ENCODE measurements at places on chromosomes 11 and 22.
A peak's percentile ranks its signal among the peaks of the same experiment; 100 is the strongest.

GRCh38 chr11:31246451-31247165 lies 122.9 kb downstream of the DCDC1 start:
- DNase-seq: no peak

DNA sequence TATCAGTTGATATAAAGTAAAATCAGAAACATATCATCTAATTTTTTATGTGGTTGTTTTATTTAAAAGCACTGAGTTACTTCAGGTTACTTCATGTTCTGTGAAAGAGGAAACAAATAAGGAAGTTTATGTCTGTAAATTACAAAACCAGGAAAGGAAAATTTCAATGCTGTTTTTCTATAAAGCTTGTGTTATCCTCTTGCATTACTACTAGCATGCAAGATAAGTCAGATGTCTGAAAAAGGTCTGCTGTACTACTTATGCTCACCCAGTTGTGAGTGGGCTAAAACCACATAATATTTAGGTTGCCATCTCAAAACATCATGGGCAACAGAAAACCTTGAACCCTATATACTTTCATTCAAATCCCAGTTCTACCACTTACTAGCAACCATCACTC lies 121.5 kb downstream of the ATG16L2 start:
- no peak for DNase-seq

DNA sequence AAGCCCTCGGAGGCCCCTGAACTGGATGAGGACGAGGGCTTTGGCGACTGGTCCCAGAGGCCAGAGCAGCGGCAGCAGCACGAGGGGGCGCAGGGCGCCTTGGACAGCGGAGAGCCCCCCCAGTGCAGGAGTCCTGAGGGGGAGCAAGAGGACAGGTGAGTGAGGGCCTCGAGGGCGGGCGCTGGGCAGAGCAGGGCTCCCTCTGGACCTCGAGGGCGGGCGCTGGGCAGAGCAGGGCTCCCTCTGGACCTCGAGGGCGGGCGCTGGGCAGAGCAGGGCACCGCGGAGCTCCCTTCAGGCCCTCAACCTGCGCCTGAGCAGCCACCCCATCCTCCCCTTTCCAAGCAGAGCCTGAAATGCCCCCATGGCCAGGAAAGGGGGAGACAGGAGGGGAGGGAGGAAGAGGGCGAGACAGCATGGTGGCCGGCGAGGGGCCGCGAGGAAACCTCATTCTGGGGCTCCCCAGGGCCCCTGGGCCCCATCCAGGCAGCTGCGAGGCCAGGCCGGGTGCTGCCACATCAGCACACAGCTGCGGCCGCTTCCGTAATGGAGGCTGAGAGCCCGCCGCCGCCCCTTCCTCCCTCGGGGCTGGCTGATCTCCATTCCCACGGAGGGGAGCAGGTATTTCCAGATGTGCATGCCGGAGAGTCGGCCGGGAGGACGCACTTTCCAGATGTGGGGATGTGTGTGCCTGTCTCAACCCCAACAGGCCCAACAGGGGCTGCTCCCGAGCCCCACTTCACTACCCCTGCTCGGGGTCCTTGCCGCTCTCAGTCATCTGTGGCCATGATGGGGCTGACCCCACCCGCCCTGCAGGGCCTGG lies 10.0 kb downstream of the PRR33 start:
- DNase-seq: no peak

GRCh38 chr22:37228106-37229011 lies 15.7 kb downstream of the RAC2 start:
- no peak for DNase-seq

DNA sequence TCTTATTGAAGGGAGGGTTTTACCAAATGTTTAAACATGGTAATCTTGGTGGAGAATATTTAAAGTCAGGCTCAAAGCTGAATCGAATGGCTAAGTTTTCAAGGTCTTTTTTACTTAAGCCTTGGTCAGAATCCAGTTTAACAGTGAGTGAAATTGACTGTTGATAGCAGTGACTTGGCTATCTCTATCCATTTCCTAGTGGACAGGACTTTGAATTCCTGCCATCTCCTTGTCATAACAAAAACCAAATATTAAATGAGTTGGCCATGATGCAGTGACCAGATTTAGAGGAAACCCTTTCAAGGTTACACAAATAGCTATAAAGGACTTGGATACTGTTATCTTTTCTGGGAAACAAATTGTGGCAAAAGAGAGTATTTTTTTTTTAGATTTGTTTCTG lies 92.0 kb downstream of the JRKL start:
- DNase-seq: no peak

DNA sequence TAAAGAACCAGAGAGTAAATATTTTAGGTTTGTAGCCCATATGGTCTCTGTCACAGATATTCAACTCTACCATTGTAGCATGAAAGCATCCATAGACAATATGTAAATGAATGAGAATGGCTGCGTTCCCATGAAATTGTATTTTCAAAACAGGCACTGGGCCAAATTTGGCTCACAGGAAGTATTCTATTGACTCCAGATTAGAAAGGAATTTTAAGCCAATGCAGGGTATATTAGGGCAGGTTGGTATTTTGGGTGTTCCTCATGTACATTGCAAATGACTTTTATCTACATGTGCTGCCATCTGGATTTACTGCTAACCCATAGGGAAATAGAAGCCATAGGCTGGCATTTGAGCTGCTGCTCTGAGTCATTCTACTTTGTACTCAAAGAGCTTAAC lies 35.1 kb upstream of the PDGFD start:
- no peak for DNase-seq

DNA sequence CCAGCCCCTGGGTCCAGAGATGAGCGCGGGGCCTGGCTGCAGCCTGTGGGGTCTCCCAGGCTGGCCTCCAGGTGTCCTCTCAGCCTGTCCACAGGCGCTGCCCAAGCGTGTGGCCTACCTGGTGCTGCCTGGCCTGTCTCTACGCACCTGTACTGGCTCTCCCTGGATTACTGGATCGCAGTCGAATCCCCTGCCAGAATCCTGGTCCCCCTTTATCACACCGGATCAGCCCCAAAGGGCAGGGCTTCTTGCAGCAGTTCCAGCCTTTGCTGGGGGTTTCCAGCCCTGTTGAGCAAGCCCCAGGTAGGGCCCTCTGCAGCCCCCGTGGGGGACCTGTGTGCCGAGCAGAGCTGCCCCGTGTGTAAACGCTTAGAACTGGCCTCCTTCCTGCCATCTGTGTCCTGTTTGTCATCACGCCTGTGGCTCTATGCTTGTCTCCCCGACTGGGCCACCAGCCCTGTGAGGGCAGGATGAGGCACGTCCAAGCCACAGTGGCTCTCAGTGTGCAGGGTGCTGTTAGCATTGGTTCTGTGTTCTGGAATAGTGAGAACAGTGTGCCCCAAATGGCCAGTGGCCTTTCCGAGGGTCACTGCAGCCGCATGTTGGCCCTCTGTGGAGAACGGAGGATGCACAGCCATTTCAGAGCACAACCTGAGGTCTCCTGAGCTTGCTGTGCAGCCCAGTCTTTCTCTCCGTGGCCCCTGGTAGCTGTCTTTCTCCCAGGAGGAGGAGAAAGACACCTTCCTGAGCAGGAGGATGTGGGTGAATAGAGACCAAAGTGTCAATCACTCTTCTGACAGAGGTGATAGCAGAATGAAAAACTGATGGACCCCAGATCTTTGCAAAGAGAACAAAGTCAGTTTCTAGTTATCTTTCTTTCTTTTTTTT lies 13.9 kb upstream of the TXNRD2 start:
- no peak for DNase-seq

DNA sequence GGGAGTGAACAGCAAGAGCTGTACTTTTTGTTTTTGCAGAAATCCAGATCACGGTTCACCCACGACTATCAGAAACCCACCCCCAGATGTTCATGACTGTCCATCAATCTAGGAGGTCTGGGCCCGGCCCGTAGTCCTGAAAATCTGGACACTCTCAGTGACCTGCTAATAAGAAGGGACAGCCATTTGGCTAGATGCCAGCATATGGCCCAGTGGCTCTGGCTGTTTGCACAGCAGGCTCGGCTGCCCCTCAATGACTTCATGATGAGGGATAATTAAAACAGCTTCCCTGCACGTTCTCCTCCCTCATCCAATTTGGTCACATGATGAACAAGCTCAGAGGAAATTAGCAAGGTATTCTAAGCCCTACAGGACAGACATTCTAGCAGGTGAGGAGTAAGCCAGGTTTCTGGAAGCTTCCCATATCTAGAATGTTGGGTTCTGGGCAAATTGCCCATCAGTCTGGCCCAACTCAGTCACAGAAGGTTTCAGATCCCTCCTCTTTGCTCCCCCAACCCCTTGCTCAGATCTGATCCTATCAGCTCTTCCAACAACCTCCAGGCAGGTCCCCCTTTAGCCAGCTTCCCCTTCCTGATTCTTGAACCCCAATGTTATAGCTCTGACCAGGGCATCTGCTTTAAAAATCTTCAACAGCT lies 397.3 kb downstream of the SHANK2 start:
- DNase-seq: peak; percentile 90

DNA sequence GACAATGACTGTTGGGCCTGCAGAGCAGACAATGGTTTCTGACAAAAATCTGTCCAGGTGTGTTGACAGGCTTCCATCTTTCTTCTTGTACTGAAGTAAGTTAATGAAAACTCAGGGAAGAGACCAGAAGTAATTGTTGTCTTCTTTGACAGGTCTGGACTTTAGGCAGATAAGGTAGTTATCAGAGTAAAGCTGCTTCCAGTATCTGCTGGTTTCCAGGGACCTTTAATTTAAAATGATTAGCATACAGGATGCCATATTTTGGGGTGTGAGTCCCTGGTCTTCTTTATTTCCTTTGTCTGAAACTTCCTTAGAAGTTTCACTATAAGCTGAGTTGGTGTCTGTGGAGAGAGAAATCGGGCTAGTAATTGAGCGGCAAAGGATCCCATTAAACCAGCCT lies 1.4 kb downstream of the TMX2 start:
- no peak for DNase-seq

DNA sequence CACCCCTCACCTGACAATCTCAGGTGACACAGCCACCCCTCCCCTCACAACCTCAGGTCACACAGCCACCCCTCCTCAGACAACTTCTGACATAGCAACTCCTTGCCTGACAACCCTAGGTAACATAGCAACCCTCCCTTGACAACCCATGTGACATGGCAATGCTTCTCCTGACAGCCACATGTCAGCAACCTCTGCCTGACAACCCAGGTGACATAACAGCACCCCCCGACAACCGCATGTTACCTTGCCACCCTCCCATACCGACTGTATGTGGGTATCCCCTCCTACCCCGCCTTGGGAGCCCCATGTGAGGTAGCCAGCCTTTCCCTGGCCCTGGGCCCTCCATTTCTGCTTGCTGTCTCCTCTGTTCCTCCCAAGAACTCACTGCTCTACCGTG lies 77.7 kb upstream of the B3GAT1 start:
- DNase-seq: no peak

DNA sequence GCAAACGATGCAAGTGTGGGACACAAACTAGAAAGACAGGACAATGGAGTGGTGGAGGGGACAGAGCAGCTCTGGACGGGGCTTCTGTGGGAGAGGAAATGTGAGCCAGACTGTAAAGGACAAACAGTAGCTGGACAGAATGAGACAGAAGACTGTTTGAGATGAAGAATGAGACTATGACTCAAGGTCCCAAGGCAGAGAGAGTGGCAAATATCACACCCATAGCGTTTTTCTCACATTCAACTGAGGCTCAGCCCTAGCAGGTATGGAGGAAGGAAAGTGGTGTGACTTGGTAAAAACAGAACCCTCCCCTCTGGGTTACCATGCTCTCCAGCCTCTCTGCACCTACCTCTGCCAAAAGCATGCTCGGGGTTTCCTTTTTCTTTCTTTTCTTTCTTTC lies 96.5 kb downstream of the RPL27A start:
- no peak for DNase-seq

GRCh38 chr11:132379540-132379939 lies 1009.1 kb downstream of the NTM start:
- no peak for DNase-seq

DNA sequence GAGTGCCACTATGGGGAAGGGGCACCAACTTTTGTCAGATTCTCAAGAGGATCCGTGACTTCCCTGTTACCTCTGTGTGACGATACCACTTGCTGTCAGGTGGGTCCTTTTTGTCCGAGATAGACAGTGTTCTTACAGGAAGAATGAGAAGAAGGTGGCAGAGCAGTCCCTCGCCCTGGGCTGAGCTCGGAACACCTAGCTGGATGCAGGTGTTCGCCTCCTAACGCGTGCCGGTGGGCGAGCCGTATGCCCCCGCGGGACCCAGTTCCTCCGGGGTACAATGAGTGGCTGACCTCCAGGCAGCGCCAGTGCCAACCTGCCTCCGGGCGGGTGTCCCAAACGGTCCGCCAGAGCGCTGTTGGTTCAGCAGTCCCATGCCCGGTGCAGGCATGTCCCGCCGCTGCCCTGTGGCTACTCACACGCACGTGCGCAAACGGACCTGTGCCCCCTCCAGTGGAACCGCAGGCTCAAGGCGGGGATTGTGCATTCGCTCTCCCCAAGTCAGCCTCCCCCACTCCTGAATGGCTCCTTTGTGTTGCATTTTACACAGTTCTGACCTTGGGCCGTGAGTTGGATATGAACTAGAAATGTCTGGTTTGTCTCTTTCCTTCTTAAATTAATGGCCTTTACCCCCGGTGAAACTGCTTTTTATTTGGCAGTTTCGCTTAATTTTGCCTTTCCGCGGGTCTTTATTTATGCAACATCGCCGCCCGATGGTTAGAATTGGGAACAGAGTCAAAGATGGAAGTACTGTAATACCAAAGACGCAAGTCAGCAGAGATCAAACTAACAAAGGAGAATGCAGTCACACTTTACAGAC lies 1.1 kb upstream of the ABTB2 start:
- DNase-seq: peak; percentile 81

GRCh38 chr22:32607086-32607485 lies 132.5 kb downstream of the FBXO7 start:
- no peak for DNase-seq

DNA sequence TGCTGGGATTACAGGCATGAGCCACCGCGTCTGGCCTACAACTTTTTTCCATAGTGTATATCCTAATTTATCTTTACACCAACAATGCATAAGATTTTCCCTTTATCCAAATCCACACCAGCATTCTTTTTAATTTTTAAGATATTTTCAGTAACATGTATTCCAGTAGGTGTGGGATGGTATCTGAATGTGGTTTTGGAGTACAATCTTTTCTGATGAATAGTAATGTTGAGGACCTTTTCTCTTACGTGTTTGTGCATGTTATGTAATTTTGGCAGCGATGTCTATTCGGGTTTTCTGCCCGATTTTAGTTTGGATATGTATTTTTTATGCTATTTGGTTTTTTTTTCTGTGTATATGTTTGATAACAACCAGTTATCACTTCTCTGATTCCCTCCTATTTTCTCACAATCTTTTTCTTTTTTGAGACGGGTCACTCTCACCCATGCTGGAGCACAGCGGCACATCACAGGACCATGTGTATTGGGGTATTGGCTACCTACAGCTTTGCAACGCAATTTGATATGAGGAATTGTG lies 114.6 kb upstream of the GRK3 start:
- DNase-seq: no peak
